ENCODE measurements at places on chromosomes 2 and 18.

DNA sequence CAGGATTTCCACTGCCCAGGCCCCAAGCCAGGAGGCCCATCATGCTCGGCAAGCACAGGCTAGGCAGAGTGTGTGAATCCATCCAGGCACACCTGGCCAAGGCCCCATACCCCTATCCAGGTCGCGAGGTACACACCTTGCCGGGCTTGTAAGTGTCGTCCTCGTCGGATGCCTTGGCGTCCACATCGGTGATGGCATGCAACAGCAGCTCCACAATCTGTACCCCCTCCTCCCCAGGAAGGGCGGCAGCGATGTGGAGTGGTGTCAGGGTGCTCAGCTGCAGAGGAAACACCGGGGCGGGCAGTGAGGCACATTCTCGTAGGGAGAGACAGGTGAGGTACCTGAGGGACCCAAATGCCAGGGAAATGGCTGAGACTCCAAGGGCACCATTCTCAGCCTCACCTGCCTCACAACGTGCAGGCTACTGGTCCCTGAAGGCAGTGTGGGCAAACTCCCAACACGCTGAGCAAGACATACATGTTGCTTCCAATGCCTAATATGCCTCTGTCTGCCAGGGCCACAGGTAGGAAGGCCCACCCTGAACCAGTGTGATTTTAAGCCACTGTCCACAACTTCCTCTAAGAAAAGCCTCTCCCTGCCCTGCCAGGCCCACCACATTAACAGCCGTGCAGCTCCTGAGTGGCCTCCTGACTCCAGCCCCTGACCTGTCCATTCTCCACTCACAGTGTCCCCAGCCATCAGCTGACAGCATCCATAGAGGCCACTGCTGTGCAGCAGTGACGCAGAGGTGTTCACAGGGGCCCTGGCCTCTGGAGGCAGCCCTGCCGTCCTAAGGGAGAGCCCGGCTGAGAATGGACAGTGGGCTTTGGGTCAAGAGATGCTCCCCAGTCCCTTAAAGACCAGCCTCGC lies 44.9 kb downstream of the ANKMY1 start:
- no peak for DNase-seq

DNA sequence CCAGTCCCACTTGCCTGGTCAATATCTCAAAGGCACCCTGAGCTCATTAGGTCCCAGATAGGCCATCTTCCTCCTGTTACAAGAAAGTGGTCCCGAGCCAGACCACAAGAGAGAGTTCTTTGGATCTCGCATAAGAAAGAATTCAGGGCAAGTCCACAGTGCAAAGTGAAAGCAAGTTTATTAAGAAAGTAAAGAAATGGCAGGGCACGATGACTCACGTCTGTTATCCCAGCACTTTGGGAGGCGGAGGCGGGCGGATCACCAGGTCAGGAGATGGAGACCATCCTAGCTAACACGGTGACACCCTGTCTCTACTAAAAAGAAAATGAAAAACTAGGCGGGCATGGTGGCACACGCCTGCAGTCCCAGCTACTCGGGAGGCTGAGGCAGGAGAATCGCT lies 10.8 kb upstream of the SMAD7 start:
- no peak for DNase-seq

DNA sequence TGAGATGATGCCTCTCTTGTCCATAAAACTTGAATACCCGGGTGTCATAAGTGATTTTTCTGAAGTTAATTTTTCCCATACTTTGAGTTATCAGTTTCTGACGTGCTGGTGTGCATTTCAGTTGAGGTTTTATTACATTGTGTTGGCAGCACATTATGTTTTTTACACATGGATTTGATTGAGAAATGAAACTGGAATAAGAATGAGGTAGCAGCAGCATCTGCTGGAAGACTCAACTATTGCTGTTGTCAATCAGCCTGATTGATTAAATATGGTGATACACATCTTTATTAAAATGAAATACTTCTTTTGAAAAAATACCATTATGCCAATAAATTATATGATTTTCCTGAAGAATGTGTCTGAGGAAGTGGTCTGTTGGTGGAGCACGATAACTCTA lies 60.5 kb downstream of the INSIG2 start:
- DNase-seq, result no peak

DNA sequence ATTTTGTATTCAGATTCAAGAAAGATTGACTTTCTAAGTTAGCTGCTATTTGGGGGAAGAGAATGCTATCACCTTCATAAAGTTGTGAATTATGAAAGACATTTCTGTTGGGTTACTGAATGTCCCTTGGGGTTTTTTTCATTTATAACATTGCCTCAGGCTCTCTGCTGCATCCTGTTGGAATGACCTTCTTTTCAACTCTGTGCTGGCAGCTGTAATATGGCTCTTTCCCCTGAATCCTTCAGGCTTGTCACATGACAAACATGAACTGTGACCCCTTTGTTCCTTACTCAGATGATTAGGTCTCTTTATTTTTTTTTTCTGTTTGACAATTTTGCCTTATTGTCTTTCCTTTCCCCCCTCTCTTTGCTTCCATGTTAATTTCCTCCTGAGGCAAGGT lies 159.8 kb downstream of the TAF4B start:
- DNase-seq, result peak; percentile 58

DNA sequence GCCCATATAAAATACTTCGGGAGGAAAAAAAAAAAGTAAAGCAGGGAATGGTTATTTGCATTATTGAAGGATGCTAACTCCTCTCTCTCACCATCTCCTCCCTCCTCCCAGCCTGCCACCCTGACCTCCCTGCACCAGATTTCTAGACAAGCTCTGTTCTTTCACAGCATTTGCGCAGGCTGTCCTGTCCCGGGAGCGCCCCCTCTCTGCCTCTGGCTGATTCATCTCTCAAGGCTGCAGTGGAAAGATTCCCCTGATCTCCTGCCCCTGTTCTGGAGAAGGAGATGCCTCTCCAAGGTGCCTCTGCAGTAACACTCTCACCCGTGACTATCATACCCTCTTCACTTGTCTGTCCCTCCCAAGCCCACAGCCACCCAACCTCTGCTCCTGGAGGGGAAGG lies 38.5 kb downstream of the COL4A4 start:
- no peak for DNase-seq

- no peak for DNase-seq
Measured at GRCh38 chr2:46652514-46653170, 173.3 kb downstream of the TMEM247 start.

GRCh38 chr18:57915248-57915647 lies 112.1 kb upstream of the ATP8B1 start:
- no peak for DNase-seq
